ENCODE measurements at places on chromosomes 2 and 18.

DNA sequence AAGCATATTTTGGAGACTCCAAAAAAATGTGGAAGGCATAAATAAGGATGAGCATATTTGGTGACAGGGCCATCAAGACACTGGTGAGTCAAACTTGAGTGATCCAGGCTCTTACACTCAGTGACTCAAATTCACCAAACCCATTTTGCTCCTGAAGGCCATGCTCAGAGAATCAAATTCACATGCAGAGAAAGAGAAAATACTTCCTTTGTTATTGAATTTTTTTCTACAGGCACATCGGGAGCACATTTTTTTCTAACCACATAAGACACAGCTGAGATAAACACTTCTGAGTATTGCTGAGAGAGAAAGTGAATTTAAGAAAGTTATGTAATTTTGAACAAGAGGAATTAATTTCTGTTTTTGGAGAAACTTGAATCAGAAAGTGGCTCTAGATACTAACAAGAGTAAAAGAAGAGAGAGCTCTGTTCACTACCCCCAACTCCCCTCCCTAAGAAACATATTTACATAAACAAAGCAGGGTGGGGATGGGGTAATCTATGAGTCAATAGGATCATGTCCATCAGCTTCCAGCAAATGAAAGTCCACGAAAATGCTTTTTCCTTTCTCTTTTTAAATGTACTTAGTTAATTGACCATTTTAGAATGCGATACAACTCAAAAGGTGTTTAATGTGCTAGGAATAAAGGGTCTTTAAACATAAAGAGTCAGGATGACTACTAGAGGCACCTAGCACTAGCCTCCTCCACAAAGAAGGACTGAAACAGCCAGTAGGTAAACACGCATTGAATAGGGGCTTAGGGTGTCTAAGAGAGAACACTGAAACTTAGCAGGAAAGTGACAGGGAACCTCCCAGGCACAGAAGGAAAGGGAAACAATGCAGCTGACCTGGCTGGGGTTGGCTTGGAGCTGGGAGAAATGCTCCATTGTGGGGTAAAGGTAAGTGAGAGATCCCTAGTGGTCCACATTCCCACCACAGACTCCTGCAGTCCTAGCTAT lies 152.3 kb downstream of the KCNE4 start:
- peak; percentile 89 for DNase-seq

GRCh38 chr2:30252723-30253701 lies 21.7 kb downstream of the LBH start:
- peak; percentile 61 for DNase-seq

GRCh38 chr2:9199716-9200632 lies 6.6 kb upstream of the ASAP2 start:
- peak; percentile 63 for DNase-seq

- DNase-seq: peak; percentile 47
These were observed 11.4 kb downstream of the CCDC88A start for GRCh38 chr2:55408098-55408882.

- DNase-seq: peak; percentile 40
These were observed 80.0 kb upstream of the ZNF532 start for GRCh38 chr18:58784601-58785137.

GRCh38 chr2:18244845-18245244 lies 315.6 kb downstream of the RDH14 start:
- no peak for DNase-seq

Data from fibroblast of skin of abdomen (primary cell).